Activated CD4-positive, alpha-beta T cell treated with anti-CD3 and anti-CD28 coated beads, Interleukin-2, amount 50 U/mL, for 16 hours (primary cell): ENCODE measurements at places on chromosomes 5 and 9.
A peak's percentile ranks its signal among the peaks of the same experiment; 100 is the strongest.

GRCh38 chr5:22947921-22948320 is 94.8 kb upstream of the CDH12 start:
- no peak for DNase-seq

DNA sequence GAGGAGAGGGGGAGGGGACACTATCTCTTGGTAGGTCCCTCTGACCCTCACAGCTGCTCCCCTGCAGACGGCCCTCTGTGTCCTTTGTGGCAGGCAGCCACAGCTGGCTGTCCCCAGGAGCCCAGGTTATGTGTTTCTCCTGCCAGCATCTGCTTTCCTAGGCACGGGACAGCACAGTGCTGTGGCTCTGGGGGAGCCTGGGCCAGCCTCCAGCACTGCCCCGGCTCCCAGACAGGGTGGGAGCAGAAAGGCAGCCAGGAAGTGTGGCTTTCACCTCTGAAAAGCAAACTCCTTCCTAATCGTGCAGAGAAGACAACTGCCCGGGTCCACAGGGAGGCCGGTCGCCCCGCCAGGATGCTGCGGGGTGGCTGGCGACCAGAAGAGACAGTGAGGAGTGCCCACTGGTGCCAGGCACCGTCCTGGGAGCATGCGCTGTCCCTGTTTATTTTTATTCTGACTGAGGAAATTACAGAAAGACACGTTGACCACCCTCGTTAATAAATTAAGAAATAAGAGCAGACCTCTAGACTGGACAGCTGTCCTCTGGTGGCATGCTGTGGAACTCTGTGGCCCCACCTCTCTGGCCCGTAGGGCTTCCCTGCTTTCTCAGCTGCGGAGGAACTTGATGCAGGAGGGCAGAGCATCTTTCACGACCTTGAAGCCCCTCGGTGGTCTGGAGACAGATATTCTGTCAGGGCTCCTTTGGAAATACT is 240.3 kb downstream of the FANCC start:
- DNase-seq: no peak

- no peak for DNase-seq
Measured at GRCh38 chr9:70746316-70746715, 331.9 kb upstream of the KLF9 start.

DNA sequence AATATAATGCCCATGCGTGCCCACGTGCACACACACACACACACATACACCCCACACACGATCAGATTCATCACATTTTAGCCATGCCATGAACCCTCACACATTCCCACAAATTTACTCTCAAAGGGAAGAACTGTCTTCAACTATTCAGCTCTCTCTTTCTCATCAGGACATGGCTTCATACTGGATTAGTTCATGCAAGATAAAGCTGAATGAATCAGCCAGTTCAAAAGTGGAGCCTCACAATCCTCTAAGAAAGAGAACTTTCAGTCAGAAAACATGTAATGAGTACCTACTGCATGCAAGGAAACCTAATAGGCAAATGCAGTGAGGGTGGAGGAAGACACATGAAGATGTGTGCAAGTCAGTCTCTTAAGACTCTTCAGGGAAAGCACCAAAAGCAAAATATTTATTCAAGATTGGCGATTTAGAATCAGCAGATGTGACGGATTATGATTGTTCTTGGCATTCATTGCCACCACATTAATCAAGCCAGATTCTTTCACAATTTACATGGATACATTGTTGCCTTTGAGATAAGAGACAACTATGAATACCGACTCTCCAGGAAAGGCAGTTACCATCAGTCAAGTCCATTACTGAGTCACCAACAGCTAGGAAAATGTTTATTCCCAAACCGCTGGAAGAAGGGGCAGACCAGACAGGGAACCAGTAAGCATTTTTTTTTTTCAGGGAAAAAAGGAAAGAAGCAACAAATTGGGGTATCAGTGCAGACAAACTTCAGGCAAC is 30.3 kb upstream of the PUM3 start:
- DNase-seq: no peak

GRCh38 chr5:179668391-179668790 is 12.4 kb downstream of the CBY3 start:
- peak; percentile 27 for DNase-seq

DNA sequence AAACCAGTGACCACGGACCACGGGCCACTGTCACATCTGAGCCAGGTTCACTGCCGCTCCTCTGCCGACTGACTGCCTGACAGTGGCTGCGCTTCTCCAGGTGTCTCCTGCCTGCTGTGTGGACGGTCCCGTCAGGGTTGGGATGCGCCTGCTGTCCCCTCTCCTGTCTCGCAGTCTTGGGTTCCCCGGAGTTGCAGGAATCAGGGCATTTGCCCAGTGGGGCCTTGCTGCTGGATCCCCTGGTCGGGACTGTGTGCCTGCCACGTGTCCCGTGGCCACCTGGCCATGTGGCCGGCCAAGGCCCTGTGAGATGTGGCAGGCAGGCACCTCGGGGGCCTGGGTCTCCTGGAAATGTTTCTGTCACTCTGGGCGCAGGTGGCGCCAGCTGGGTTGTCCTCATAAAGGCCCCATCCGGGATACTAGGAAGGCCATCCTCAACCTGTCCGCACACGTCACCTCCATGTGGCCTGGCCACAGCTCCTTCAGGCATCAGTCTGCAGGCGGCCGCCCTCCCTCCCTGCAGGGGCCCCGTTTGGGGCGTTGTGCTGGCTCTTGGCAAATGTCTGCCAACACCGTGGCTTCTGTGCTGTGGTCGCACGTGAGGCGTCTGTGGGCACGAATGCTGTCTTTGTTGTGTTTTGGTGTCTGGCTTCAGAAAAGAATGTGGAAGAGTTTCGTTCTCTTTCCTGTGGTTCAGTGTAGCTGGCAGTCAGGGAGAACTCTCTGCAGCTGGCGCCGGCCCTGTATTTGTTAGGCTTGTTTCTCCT is 6.4 kb upstream of the TOR4A start:
- DNase-seq: peak; percentile 40

DNA sequence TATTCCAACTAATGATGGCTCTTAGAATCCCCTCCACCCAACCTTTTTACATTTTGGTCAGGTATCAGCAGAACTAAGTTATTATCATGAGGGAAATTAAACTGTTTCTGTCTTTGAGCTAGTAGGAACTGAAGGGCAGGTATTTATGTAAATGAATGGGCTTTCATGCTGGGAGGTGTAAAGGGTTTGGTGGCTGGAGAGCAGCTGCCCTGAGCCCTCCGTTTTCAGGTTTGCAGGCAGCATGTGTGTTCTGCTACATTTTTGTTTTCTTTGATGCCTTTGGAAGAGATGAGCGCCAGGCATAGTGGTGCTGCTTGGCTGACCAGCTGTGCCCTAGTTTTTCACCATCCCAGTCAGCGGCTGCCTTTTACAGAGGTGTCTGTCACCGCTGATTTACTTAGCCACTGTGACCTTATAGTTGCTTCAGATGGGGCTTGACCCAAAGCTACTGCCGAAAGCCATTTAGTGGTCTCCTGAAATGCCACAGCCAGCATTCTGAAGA is 231.9 kb downstream of the MAST4 start:
- no peak for DNase-seq

- DNase-seq: no peak
Measured at GRCh38 chr5:154620411-154620810, 134.8 kb upstream of the LARP1 start.

DNA sequence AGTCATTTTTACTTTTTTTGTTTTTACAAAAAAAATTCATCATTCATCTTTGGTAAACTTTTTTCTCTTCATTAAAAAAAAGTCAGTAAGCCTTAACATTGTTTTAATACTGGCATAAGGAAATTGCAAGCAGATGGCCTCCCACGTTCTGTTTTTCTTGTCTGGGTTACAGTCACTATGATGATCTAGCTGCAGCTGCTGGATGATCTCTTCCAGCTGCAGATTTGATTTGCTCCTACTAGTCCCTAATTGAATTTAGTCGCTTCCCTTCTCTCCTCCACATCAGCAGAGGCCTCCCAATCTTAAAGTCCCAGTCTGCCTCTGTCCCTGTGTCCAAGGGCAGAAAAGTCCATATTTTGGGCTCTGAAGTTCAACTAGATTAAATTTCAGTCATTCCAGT is 106.8 kb upstream of the PTGER4 start:
- DNase-seq: no peak

GRCh38 chr5:106127341-106127781 is 1543.4 kb downstream of the EFNA5 start:
- no peak for DNase-seq

GRCh38 chr5:1474866-1475543 is 29.8 kb upstream of the SLC6A3 start:
- no peak for DNase-seq

- DNase-seq: no peak
Measured at GRCh38 chr9:99590840-99591239, 230.8 kb upstream of the NR4A3 start.

DNA sequence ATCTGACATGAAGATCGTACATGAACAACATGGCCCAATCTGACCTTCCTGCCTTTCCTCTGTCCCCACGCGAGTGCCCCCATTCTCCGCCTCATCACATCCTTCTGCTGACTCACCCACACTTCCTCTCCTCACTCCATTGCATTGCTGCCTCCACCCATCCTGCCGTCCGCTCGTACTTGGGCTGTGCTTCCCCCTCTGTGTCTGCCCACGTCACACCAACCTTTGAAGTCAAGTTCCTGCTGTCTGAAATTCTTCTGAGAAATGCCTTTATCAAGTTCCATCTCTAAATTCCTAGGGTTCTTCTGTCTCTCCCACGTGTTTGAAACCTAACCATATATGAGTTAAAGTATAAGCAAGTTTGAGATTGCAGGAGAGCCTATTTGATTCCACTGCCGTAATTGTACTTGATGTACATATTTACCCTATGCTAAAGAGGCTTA is 18.0 kb upstream of the STARD4 start:
- peak; percentile 85 for DNase-seq

- no peak for DNase-seq
Measured at GRCh38 chr5:37715361-37715760, 124.5 kb downstream of the GDNF start.

DNA sequence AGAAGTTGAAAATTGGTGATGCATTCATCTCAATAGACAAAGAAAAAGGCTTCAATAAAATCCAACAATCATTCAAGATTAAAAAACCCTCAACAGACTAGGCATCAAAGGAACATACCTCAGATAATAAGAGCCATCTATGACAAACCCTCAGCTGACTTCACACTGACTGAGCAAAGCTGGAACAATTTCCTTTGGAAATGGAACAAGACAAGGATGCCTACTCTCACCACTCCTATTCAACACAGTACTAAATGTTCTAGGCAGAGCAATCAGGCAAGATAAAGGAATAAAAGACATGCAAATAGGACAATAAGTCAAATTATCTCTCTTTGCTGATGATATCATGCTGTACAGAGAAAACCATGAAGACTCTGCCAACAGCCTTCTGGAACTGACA is 1188.1 kb downstream of the DTWD2 start:
- DNase-seq: no peak

GRCh38 chr9:107612136-107612535 is 122.6 kb upstream of the KLF4 start:
- no peak for DNase-seq

DNA sequence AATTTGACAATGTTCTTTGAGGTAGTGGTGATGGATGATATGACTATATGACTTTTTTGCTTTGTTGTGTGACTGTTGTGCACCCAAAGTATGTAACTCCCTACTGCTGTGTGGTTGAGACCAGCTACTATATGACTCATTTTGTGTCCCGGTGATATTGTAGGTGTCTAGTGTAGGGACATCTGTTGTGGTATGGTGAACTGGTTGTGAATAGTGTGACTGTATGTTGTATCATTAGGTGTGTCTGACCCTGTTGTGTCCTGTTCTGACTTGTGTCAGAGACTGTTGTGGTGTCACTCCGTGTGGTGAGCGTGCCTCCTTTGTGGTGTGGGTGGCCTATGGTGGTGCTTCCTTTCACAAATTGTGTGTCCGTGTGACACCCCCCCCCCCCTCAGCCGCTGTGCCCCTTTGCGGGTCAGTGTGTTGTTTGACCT is 11.2 kb upstream of the CXXC5 start:
- DNase-seq: peak; percentile 86

DNA sequence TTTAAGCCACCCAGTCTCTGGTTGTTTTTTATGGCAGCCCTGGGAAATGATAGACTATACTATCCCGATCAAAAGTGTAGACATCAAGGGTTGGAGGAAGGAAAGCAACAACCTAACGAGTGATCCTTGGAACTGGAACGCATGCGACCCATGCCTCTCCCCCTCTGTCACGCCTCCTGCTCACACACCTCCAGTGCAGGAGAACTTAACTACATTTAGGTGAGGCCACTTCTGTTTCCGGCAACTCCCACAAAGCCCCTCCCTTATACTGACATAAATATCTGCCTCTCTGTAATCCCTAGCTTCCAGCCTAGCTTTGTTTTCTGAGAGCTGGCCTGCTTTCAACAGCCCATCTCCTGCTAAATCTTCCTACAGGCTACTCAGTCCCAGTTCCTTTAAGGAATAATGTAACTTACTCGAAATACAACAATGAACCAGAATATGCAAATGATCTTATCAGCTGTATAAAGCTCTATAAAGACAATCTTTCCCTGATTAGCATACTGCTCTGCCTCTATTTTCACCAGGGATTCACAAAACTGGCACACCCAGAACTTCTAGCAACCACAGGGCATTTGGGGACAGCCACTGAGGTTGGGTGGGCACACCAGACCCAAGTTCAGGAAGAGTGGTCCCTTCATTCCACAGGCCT is 73.9 kb downstream of the GABBR2 start:
- no peak for DNase-seq

DNA sequence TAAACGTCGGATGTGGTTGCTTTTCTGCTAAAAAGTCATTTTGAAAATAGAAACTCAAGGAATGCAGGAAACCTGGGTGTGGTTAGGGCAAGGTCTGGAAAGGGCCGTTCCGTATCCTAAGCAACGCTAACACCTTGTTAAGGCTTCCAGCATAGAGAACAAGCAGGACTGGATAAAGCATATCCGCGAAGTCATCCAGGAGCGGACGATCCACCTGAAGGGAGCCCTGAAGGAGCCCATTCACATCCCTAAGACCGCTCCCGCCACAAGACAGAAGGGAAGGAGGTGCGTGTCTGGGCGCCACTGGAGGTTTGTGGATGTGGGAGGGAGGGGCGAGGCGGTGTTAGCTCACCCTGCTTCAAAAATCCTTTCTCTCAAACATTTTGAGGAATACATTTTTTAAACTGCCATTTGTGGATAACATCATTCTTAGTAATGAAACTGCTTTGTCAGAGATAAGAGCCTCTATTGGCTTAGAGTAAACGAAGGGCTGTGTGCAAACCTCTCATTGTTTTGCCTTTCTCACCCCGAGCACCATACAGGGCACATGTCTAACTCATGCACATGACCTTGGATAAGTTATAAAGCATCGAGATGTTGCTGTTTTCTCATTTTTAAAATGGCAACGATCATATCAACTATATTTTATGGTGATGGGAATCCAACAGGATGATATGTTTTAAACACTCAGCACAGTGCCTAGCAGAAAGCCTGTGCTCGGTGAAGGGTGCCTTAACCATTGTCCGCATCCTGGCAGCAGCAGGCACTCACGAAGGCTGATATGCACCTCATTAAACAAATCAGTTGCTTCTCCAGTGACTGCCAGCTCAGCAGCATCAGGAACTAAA is 175.7 kb upstream of the OTULINL start:
- DNase-seq: no peak

GRCh38 chr9:94811074-94811473 is 84.6 kb downstream of the AOPEP start:
- no peak for DNase-seq
